ENCODE measurements at places on chromosomes 2 and 18.
A peak's percentile ranks its signal among the peaks of the same experiment; 100 is the strongest.

DNA sequence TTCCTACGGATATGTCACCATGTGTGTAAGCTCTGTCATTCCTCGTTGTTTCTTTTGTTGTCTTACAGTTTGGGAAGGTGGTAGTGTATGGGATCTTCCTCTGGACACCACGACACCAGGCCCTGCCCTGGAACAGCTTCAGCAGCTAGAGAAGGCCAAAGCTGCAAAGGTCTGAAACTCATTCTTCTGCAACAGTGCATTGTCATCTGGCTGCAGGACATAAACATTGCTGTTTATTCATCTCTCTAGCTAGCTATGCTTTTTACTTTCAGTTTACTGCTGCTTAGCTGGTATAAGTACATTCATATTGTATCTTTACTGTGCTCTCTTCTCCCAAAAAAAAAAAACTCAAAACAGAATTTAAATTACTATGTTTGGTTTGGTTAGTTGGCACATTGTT is 39.2 kb upstream of the KCNJ13 start:
- DNase-seq = no peak

DNA sequence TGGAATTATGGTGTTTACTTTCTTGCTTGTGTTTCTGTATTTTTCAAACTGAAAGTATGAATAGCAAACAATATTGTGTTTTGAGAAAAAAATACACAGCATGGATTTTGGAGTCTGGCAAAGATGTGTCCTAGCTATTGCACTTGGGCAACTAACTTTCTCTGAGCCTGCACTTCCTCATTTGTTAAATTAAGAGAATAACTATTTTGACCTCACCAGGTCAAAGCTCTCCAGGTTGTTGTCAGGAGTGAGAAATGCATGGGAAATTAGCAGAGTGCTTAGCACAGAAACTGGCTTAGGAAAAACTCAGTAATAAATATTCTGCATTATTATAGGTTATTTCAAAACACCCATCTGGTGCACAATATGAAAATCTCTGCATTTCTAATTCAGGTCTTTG is 28.2 kb downstream of the LYPD1 start:
- DNase-seq = no peak

DNA sequence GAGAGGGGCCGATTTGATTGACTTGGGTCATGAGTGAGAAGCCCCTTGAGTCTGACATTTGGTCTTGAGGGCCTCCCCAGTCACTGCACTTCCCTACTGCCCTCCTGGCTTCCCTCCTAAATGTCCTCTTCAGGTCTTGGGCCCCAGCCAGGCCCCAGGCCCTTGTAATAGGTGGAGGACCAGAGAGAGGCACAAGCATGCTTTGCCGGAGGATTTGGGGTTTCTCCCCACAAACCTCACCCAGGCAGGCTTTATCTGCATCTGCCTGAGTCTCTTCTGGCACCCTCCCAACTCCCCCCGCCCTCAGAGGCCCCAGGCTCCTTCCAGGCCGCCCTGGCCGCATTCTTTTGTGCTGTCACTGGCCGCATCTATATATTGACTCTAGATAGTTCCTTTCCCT is 270.7 kb downstream of the HAUS1 start:
- DNase-seq = no peak

- DNase-seq = peak; percentile 27
Measured at GRCh38 chr2:58479535-58480140, 238.5 kb upstream of the FANCL start.

DNA sequence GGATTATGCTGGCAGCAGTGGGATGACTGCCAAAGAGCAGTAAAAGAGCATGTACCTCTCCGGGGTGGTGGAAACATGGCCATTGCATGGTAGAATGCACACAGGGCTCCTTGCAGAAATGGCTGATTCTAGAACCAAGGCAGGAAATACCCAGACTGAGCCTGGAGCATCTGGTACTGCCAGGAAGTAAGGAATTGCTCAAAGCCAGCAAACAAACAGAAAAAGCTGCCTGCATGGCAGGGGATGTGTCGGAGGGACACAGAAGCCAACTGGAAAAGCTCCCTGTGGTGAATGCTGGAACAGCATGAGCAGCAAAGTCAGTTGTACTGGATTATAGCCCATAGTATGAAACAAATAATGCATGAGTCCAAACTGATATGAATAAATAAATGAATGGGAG is 78.0 kb upstream of the NFATC1 start:
- DNase-seq = no peak

- DNase-seq = no peak
Measured at GRCh38 chr2:63562751-63563150, 25.5 kb downstream of the WDPCP start.

- no peak for DNase-seq
Measured at GRCh38 chr2:31240381-31241365, 6.7 kb downstream of the EHD3 start.
